ENCODE measurements at places on chromosomes 1 and 21.

- DNase-seq, result no peak
These were observed 6.5 kb upstream of the NPL start for GRCh38 chr1:182783068-182783467.

GRCh38 chr1:227422581-227422980 lies 104.3 kb upstream of the CDC42BPA start:
- DNase-seq, result no peak

DNA sequence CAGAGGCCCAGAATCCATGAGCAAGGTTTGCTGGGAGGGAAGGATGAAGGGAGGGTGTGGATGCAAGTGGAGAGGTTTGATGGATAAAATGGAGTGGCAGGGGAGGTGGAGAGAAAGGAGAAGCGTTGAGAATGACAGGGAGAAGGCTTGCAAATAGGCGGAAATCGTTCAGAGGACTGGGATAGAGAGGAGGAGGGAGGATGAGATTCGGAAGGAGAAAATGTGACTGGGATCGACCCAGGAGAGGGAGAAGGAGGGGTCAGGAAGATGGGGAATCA lies 376 bp downstream of the AVPR1B start:
- no peak for DNase-seq

DNA sequence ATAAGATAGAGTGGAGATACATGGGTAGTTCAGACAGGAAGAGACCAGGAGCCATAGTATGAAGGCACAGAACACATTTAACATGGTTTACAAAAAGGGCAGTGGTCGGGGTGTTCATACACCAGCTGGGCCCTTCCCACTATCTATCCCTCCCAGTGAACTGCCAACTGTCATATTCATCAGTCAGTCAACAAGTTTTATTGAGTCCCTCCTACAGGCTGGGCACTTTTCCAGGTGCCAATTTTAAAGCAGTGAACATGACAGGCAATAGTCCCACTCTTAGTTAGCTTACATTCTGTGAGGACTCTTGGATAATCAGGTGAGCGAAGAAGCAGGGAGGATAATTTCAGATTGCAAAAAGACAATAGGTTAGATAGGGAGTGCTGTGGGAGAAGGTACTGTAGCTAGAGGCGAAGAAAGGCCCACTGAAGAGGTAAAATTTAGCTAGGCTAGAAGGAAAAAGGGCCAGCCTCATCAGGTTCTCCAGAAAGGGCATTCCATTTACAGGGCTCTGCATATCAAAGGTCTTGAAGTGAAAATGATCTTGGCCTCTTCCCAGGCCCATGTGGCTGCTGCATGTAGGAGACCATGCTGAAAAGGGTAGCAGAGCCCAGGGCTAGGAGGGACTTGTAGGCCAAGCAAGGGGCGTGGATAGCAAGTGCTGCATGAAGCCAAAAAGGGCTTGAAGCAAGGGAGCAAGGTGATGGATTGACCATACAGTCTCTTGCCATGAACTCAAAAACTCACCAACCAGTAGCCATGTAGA lies 274.7 kb upstream of the SNX7 start:
- no peak for DNase-seq

- DNase-seq, result no peak
These were observed 140.0 kb downstream of the ETS2 start for GRCh38 chr21:38945545-38946245.

- DNase-seq, result no peak
These were observed 194.0 kb downstream of the NRIP1 start for GRCh38 chr21:14870853-14871149.

DNA sequence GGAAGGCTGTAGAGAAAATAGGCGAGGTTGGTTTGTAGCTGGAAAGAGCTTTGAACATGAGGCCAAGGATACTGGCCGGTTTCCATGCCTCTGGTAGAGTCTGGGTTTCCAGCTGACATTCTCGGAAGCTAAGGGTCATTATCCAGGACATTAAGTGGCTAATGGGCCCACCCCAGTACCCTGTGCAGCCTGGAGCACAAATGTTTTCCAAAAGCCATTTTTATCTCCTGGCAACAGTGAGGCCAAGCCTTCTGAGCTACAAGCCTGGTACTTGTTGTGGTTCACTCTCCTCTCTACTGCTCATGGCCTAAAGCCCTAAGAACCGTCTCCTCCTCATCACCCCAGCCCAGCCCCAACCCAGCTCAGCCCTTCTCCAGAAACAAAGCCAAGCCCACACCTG lies 122.9 kb downstream of the DMRTA2 start:
- DNase-seq, result no peak

- no peak for DNase-seq
These were observed 96.6 kb upstream of the ZNF281 start for GRCh38 chr1:200506471-200506870.

GRCh38 chr1:56491441-56491840 lies 87.9 kb downstream of the PLPP3 start:
- DNase-seq, result no peak

Data from CD4-positive, alpha-beta T cell treated with Interleukin-17A for 1 hour (primary cell).